ENCODE measurements at places on chromosomes 1 and 21. TPM values are rescaled to one million over a fixed set of nuclear protein-coding genes. Genes with fewer than 3 reads are reported as not detected.

- no peak for DNase-seq
Measured at GRCh38 chr1:5447503-5447960, 544.7 kb downstream of the NPHP4 start.

KRTAP7-1 gene
- not detected for total RNA-seq

NFASC gene
- 7.5 TPM for total RNA-seq

C1orf53 gene
- total RNA-seq: 0.79 TPM

- DNase-seq: no peak
Measured at GRCh38 chr1:57311411-57311810, 112.4 kb downstream of the DAB1 start.

DNA sequence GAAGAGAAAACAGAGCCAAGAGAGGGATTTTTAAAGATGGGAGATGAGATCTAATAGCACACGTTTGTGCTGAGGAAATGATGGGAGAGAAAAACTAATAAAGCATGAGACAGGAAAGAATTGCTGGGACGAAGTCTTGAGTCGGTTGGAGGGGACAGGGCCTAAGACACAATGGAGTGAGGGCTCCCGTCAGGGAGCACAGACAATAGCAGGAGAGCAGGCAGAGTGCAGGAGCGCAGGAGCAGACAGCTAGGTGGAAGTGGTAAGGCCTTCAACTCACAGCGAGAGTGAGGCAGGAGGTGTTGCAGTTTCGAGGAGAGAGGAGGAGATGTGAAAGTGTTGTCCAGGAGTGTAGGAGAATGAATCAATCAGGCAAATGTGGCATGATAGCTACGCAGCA lies 59.9 kb upstream of the SOX13 start:
- DNase-seq: no peak

PTGS2 gene
- total RNA-seq: 0.14 TPM

GRCh38 chr1:167121375-167122120 lies 27.7 kb downstream of the STYXL2 start:
- DNase-seq: peak; percentile 31

CR2 gene
- not detected for total RNA-seq

UMODL1 gene
- 0.06 TPM for total RNA-seq

DNA sequence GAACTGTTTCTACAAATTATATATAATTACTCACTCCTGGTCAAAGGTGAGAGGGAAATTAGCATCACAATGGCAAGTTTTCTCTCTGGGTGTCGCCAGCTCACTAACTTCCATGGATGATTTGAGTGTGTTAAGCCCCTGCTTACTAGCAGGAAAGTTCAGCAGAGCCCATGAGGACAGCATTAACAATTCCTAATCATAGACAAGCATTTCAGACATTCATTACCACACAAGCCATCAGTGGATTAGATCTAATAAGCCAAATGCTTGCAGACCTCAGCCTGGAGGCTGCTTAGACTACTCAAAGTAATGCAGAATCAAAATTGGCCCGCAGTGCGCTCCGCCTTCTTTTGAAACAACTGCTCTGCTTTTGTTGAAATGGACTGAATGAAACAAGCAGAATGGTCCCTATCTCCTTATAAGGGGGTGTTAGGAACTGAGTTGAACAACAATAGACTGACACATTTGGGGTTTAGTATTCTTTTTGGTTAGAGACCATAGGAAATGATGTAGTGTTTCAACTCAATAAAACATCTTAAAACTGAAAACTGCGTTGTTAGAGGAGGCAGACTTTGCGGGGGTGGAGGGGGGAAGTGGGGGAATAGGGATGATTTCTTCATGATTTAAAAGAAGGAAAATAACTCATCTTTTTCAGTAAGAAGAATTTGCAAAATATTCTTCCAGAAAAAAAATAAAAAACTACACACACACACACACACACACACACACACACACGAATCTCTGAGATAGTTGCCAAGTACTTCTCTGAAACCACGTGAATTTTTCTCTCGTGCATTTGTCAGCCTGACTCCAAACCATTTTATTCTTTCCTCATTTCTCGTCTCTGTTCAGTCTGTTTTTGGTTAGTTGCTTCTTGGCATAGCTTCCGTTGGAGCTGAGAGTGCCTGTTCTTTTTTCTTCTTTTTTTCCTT lies 54.6 kb downstream of the GORAB start:
- DNase-seq: no peak

DNA sequence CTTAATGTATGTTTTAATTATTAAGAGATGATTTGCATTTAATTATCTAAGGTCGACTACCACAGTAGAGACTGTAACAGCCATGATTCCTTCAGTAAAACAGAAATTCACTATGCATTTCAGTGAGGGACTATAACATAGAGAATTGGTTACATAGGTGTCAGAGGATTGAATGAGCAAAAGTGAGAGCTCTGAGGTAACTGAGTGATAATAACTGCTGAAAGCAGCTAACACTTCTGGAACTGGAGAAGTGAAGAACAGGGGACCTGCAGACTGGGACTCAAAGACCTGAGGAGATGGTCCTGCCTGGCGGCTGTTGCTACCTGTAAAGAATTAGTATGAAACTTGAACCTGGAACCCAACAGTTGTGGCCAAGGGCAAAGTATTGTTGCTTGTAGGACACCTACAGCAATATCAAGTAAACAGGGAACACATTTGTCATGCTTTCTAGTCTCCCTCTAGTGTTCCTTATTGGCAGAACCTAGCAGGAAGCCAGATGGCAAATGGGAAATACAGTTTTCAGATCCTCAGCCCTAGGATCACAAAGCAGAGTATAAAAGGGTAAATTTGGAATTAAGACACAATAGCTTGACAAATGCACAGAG lies 110.6 kb downstream of the HS2ST1 start:
- no peak for DNase-seq

RNF207 gene
- 13.1 TPM for total RNA-seq

PLCH2 gene
- total RNA-seq: 2.8 TPM

Measured in pancreas (tissue), 10 donors.